Fibroblast of mammary gland (primary cell): ENCODE measurements at places on chromosomes 5 and 9.
A peak's percentile ranks its signal among the peaks of the same experiment; 100 is the strongest.

GRCh38 chr5:133889271-133889905 lies 79.0 kb downstream of the C5orf15 start:
- DNase-seq = no peak

- DNase-seq = no peak
Observed at GRCh38 chr9:90770182-90770738, 31.4 kb upstream of the SYK start.

DNA sequence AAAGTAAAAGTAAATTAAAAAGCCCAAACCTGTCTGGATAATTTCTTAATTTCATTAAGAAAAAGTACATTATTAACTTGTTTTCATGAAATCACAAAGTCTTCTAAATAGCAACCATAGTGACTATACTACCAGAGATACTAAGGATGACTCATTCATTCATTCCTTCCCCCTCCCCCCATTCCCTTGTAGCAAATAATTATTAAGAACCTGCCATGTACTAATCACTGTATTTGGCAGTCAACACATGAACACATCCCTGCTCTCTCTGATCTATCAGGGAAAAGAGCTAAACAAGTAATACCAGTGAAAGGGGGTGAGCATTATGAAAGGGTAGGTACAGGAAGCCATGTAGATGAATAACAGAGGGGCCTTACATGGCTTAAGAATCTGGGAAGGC lies 203.9 kb downstream of the CWC27 start:
- peak; percentile 39 for DNase-seq

DNA sequence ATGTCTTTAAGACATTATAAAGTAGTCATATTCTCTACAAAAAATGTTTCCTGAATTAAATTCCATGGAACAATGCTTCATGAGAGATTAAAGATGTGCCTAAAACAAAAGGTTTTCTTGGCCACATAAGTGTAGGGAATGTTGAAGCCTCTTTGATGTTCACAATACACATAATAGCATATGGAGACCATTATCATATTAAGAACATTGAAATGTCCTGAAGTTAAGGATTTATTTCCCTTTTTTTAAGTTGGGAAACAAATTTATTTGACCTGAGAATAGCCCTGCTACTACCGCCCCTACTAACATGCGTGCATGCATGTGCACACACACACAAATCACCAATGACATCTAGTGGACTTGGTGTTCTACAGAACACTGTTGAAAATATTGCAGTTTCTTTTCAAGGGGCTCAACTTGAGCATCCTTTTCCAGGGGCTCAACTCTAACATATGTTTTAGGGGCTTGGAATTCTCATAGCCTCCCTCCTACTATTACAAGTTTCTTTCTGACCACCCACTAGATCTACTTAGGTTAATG lies 124.9 kb upstream of the C6 start:
- DNase-seq = peak; percentile 34

- no peak for DNase-seq
Observed at GRCh38 chr5:52947208-52947607, 41.9 kb upstream of the ITGA2 start.

GRCh38 chr9:127989094-127989493 lies 8.3 kb upstream of the EEIG1 start:
- DNase-seq = no peak

- DNase-seq = no peak
Observed at GRCh38 chr9:134839455-134840125, 41.0 kb upstream of the FCN2 start.

DNA sequence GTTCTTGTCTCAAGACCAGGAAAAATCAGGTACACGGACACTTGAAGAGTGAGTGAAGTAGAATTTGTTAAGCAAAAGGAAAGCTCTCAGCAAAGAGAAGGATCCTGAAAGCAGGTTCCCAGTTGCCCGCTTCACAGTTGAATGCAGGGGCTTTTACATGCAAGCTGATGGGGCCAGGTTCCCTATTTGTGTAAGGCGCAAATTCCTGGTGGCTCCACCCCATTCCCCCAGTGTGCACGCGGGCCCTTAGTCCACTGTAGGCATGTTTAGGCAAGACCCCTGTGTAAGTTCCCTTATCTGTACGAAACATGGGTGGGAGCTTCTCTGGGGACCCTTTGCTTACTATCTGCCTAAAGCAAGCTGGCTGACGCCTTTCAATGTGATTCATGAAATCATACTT lies 2.7 kb upstream of the AGTPBP1 start:
- no peak for DNase-seq

- DNase-seq = no peak
Observed at GRCh38 chr5:132408456-132408855, 38.9 kb downstream of the SLC22A5 start.
